Tongue (tissue), 3 donors: ENCODE measurements at places on chromosomes 7 and 10.

DNA sequence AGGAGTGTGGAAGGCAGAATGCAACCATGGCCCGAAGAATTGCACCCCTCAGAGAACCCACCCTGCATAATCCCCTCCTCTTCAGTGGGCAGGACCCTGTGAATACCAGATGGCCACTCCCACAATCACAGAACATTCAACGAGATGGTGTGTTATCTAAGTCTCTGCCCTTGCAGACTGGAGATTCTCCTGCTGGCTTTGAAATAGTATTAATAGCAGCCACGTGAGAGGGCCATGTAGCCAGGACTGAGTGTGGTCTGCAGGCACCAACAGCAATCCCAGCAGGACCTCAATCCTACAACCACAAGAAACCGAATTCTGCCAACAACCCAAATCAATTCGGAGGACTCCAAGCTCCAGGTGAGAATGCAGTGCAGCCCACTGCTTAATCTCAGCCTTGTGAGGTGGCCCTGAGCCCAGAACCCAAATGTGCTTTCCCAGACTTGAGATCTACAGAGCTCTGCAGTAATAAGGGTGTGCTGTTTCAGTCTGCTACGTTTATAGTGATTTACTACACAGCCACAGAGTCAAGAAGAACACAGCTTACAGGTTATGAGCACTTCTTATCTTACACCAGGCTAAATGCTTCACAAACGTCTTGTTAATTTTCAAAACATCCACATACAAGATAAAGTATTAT, 72.1 kb downstream of the VOPP1 start:
- DNase-seq, result peak; percentile 34

- no peak for DNase-seq
These were observed 130.6 kb downstream of the TAX1BP1 start for GRCh38 chr7:27870595-27870994.

DNA sequence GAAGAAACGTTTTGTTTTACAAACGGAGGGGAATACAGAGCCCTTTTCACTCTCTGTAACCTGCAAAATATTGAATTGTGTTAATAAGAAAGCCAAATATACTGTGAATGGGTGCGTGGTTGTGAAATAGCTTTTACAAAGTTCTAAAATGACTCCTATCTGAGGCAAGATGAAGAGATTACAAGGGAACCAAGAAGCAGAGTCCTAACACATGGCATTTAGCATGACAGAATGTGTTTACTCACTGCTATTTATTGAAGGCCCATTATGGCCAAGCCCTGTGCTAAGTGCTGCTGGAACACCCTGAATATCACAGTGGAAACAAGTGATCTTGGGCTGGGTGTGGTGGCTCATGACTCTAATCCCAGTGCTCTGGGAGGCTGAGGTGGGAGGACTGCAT, 12.9 kb downstream of the JCAD start:
- no peak for DNase-seq

DNA sequence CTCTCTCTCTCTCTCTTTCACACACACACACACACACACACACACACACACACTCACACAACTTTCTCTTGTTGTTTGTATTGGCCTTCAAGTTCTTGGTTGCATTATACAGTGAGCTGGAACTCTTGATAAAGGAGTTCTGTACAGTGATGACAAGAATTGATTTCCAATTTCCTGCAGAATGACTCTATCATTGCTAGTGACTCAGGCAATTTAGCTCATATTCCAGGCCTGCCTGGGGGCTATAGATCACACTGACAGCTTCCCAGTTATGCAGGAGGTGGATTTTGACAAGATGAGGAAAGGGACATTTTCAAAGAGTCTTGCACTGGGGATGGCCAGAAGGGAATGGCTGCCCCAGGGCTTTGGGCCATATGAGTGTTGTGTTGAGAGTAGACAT, 508.8 kb downstream of the TYW1 start:
- no peak for DNase-seq

DNA sequence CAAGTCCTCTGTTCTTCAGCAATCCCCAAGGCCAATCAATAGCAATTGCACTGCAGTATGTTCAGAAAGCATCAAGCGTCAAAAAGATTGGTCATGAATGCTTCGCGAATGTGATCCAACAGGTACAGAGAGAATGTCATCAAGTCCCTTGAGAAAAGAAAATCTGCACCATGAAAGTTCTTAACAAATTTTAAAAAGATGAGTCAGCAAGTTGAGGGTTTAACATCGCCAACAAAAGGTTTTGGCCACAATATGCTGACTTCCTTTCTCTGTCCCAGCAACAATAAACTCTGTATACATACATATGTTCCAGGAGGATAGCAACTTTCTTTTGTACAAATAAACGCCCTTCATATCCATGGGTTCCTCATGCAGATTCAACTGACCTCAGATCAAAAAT, 168.5 kb upstream of the C7orf33 start:
- no peak for DNase-seq

- DNase-seq, result no peak
These were observed 214.7 kb downstream of the WDR37 start for GRCh38 chr10:1270906-1271305.

- DNase-seq, result no peak
These were observed 17.6 kb upstream of the AKR1C3 start for GRCh38 chr10:5076615-5077014.

DNA sequence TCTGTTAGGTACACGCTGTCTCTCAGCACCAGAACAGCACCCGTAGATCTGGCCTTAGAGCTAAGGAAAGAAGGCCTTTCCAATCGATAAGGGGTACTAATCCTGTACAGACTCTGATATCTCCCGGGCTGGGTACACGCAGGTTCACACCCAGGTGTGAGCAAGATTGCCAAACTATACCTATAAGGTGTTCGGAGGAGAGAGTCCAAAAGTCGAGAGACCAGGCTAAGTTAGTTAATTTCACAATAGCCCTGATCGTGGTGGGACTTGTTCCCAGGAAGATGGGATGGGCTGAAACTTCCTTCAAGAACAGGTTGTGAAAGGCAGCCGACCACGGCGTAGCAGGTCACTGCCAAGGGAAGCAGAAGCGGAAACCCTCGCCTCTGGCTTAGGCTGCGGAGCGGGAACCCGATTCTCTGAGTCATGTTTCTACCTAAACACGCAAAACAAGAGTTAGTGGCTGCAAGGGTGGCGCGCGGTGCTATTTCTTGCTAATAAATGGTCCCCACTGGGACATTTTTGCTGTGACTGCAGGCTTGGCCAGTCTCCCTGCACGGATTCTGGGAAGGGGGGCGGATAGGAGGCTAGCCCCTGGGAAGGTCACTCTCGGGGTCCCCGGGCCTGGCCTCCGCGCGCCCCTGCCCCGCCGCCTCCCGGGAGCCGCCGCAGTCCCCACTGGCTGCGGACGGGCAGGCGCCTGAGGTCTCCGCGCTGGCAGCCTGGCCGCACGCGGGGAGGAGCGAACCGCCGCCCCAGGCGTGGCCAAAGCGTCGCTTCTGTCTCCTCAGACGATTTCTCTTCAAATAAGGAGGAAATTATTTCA, 75.4 kb upstream of the PDSS1 start:
- peak; percentile 11 for DNase-seq

- DNase-seq, result peak; percentile 54
These were observed 39.3 kb downstream of the CALD1 start for GRCh38 chr7:134818613-134819345.

DNA sequence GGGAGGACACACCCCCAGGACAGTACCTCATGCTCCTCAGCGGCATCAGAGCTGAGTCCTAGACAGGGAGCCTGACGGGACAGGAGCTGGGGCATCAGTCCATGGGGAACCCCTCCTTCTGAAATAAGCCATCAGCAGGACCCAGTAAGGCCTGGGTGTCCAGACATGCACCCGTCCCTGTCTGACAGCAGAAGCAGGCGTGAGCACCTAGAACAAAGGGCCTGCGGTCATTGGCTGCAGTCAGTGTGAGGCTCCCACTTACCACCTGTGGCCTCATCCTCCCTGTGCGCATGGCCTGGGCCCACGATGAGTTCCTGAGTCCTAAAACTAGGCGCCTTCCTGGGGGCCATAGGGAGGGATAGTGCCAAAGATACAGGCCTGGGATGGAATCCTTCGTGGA, 484.7 kb downstream of the PTPRN2 start:
- no peak for DNase-seq

- no peak for DNase-seq
These were observed 183.4 kb downstream of the PRKG1 start for GRCh38 chr10:51257511-51258248.

GRCh38 chr7:85054306-85054705, 132.6 kb downstream of the SEMA3D start:
- DNase-seq, result no peak

DNA sequence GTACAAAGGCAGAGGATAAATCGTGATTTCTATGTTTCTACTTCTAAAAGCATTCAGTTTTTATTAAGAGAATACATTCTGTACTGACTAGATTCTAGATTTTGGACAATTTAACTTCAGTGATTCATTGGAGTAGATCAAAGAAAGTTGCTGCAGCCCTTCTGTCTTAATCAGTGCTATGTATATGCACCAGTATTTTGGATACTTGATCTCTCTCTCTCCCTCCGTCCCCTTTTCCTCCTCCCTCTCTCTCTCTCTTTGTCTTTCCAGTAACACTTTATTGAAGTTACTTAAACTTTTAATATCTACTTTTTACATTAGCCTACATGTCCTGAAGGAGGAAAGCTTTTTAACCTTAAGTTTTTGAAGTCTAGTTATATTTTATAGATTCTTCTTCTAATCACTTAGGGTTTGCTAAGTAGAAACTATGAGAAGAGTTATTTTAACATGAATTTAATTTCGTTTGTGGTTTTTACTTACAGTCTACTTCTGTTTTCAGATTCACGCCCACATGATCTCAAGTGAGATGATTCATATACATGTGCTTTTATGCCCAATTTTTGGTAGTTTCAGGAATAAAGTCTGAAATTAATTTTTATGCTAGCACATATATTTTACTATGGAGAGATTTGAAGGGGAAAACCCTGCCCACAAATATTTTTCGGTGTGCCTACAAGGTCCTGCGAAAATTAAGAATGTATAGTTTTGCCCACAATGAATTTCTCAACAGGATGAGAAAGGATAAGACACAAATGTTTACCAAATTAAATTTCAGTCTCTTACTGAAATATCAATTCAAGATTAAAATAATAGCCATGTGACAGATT, 9.1 kb downstream of the MDFIC start:
- DNase-seq, result peak; percentile 42

DNA sequence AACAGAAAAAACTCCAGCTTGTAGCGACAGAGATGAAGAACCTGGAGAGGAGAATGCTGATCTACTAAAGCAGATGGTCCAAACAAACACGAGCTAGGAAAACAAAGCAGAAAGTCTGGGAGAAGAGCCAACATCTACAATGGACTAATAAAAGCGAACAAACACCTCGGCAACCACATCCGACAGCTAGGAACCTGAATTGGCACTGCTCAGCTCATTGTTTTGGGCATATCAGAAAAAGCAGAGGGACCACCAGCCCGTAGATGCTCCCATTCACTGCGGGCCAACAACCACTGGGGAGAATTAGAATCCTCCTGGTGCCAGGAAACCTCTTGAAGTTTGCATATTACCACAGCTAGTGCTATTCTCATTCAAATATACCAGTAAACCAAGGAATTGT, 204.7 kb downstream of the NXPH1 start:
- peak; percentile 17 for DNase-seq

DNA sequence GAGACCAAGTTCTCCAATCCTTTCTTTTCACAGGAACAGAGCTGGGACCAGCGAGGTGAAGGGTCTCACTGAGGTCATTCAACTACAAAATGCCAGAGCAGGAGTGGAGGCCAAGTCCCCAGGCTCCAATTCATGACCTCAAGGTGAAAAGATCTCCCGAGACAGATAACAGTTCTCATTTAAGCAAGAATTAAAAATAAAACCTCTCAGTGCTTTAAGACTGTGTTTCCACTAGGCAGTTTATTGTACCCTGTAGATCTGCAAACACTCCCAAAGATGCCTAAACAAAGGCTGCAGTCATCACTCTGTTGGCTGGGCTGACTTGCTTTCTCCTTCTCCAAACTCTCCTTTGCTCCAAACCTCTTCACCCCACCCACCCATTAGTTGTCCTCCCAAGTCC, 74.8 kb upstream of the CXCL12 start:
- DNase-seq, result no peak

DNA sequence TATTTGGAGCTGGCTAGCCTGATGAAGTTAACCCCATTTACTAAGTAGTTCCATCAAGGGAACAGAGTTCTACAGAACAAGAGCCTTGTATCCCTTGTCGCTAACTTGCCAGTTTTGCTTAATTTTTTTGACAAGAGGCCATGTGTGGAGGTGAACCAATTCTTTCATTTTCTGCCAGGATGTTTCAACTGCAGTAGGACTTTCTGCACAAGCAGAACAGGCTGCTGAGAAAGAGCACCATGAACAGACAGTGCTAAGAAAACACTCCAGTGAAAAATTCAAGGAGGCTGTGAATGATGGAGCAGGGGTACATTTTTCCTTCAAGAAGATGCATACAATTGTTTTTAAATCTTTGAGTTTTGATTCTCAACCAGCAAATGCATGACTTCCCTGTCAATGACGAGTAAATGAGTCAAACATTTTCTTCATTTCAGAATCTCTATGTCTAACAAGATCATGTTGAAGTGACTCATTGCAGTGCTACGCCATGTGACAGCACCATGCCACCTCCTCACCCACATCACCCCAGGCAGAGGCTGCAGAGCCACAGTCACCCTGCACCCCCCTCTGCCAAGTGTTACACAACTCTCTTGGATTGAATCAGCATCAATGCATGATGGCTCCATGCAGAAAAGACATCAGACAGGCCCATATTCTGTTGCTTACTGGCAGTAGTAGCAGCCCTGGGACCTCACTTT, 193.1 kb downstream of the COBL start:
- DNase-seq, result peak; percentile 29

GRCh38 chr7:110854651-110855050, 236.3 kb upstream of the LRRN3 start:
- no peak for DNase-seq

DNA sequence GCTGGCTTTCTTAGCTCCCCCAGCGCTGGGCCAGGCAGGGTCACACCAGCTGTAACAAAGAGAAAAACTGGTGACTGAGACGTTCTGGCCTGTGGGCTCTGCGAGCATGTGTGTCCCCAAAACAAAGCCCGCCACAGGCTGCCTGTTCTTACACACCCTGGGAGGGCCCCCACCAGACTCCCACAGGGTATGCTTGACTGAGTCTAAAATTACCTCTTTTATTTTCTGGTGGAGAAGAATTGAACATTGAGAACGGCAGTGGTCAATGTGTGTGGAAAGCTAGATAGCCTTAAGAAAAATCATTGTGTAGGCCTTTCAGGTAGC, 808 bp downstream of the C10orf71 start:
- DNase-seq, result peak; percentile 70

DNA sequence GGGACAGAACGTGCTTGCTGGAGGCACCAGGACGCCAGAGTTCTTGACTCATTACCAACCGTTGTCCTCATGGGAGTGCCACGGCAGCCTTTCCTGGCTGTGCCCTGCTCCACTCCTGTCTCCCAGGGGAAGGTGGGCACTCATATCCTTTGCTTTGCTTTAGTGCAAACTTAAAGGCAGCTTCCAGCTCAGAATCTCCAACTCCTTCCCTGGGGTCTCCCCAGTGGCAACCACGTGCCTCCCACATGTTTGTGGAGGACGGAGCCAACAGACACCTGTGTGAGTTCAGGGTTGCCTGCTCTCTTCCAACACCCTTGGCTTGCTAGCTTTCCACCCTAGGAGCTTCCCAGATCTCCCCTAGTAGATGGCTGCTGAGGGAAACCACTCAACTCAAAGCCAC, 52.0 kb upstream of the HMX3 start:
- DNase-seq, result no peak

- DNase-seq, result peak; percentile 45
These were observed 703.5 kb upstream of the SEMA3D start for GRCh38 chr7:85890244-85890811.

GRCh38 chr7:10845225-10845624, 128.4 kb upstream of the PHF14 start:
- no peak for DNase-seq
